Hematopoietic multipotent progenitor cell treated with erythropoietin and hydrocortisone succinate and interleukin-3 and kit ligand, for 6 days (in vitro differentiated cells): ENCODE measurements at places on chromosomes 2 and 18.

- no peak for DNase-seq
These were observed 173.9 kb upstream of the PID1 start for GRCh38 chr2:229445019-229445418.

GRCh38 chr2:191625016-191625415 is 52.9 kb upstream of the NABP1 start:
- DNase-seq = peak; percentile 54

- DNase-seq = no peak
These were observed 82.6 kb upstream of the CYP1B1 start for GRCh38 chr2:38158378-38159118.

- DNase-seq = no peak
These were observed 13.2 kb downstream of the MFSD2B start for GRCh38 chr2:24022975-24023575.

GRCh38 chr18:26034850-26035497 is 55.4 kb downstream of the SS18 start:
- DNase-seq = no peak

DNA sequence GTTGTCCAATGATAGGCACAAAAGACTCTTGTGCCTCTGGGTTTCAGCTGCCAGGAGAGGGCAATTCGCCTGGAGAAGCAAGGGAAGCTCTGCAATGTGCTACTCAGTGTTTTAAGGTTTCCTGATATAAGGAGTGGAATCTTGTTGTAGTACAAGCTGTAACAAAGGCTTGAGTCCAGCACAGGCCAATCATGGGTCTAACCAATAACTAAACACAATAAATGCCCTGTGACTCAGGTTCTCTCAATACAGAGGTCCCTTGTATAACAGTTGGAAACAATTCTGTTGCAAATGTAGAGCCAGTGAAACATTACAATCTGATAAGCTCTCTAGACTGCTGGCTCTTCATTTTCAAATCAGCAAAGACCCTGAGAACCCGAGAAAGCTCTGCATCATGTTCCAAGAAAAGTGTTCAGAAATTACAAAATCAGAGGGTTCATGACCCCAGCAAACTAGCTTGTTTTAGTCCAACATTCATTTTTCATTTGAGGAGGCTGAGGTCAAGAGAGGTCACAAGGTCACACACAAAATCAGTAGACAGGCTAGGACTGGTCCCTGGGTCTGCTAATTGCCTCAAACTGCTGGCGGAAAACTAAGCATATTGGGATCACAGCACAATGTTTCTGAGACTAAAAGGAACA is 59.0 kb upstream of the DNMT3A start:
- no peak for DNase-seq

DNA sequence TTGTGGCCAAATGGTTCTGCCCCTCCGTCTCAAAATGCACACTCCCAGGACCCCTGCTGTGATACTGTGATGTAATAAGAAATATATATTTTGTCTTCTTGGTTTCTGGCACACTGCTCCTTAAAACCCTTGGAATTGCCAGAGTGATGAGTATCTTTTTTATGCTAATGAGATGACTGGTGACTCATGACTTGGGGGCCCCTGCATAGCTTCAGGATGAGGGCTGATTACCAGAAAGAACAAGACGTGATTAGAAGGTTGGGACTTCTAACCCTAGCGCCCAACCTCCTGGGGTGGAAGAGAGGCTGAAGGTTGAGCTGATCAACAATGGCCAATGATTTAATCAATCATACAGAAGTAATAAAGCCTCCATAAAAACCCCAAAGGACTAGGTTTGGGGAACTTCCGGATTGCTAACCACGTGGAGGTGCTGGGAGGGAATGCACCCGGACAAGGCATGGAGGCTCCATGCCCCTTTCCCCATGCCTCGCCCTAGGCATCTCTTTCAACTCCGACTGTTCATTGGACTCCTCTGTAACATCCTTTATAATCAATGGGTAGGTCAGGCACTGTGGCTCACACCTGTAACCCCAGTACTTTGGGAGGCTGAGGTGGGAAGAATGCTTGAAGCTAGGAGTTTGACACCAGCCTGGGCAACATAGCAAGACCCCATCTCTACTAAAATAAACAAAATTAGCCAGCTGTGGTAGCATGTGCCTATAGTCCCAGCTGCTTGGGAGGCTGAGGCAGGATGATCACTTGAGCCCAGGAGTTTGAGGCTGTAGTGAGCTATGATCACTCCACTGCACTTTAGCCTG is 89.1 kb downstream of the HS1BP3 start:
- DNase-seq = no peak

DNA sequence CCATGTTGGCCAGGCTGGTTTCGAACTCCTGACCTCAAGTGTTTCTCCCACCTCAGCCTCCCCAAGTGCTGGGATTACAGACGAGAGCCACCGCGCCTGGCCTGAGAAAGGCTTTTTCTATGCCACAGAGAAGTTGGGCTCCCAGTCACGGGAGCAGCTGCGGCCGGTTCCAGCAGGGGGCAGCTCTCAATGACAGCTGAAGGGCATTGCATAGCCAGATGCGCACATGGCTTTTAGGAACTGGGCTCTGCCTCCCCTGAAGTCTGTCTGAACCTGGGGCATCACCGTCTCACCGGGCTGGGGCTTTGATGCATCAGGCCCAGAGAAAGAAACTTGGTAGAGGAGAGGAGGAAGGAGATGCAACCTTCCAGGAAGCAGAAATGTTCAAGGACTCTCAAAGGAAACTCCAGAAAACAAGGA is 84.2 kb upstream of the LAPTM4A start:
- peak; percentile 79 for DNase-seq

DNA sequence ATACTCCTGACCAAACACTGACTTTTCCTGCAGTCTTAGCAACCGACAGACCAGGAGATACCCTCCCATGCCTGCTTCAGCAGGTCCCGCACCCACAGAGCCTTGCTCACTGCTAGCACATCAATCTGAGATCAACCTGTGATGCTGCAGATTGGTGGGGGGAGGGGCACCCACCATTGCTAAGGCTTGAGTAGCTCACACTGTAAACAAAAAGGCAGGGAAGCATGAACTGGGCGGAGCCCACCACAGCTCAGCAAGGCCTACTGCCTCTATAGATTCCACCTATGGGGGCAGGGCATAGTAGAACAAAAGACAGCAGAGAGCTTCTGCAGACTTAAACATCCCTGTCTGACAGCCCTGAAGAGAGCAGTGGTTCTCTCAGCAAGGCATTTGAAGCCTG is 109.7 kb downstream of the SP100 start:
- no peak for DNase-seq

DNA sequence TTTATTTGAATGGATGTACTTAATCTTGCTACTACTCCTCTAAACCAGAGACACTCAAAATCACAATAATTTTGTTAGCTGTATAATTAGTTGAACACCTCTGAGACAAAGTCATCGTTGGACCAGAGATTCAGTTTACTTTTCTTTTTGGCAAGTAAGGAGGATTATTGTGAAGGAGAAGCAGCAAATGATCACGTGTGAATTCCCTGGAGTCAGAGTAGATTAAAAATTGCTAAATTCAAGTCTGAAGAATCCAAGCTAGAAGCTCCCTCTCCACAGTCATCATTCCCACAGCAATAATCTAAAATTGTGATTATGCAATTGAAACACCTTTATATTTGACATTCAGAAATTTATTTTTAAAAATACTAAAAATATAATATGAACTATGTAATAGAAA is 484.4 kb downstream of the CMPK2 start:
- no peak for DNase-seq

- peak; percentile 26 for DNase-seq
These were observed 3.4 kb downstream of the SERPINB2 start for GRCh38 chr18:63890950-63891304.

GRCh38 chr18:69491576-69491975 is 90.9 kb downstream of the DOK6 start:
- DNase-seq = no peak

DNA sequence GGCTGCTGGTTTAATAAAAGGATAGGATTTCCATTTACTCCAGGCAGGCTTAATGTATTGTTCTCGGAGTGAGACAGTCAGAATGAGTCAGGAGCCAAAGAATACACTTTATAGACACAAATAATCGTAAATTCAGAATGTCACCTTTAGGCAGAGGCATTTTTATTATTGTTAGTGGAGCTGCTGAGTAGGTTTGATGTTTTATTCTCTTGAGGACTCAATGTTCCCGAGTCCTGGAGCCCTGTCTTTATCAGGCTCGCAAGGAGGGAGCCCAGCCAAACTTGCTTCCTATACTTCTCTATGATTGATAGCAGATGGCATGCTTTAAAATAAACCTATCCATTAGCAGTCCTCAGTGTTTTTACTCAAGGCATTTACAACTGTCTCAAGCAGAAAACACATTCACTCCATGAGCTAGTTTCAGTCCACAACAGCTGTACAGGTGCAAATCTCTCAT is 492.3 kb upstream of the ZEB2 start:
- no peak for DNase-seq

DNA sequence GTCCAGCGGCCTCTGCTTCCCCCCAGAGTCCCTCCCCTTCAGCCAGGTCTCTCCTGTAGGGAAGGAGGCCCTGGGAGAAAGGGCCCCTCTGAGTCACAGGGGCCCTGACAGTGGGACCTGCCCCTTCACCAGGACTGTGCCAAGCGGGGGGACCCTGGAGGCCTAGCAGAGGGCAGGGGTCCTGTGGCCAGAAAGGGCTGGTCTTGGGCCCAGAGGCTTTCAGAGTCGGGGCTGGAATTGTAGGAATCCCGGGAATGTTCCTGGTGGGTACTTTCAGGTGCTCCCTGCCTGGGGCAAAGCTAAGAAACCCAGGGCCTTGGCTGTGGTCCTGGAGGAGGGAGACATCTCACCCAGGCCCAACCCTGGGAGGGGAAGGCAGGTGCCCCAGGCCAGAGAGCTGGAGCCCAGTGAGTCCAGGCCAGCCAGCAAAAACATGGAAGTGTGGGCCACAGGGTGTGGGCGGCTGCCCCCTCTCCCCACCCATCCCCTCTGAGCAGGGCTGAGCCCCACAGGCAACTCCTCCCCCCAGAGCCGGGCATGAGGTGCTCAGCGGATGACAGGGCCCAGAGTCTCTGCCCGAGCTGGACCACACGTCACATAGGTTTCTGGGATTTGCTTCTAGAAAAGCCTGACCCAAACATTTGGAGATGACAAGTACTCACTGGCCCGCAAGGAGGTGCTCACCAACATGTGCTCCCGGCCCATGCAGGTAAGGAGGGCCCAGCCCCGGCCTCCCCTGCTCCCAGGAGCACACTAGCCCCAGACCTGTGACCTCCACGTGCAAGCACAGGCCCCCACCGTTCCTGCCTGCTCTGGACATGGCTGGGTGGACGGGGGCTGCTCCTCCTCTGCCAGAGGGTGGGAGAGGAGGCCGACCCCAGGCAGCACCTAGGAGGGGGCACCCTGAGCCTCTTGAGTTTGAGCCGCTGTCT is 48.2 kb upstream of the ALPP start:
- DNase-seq = no peak

DNA sequence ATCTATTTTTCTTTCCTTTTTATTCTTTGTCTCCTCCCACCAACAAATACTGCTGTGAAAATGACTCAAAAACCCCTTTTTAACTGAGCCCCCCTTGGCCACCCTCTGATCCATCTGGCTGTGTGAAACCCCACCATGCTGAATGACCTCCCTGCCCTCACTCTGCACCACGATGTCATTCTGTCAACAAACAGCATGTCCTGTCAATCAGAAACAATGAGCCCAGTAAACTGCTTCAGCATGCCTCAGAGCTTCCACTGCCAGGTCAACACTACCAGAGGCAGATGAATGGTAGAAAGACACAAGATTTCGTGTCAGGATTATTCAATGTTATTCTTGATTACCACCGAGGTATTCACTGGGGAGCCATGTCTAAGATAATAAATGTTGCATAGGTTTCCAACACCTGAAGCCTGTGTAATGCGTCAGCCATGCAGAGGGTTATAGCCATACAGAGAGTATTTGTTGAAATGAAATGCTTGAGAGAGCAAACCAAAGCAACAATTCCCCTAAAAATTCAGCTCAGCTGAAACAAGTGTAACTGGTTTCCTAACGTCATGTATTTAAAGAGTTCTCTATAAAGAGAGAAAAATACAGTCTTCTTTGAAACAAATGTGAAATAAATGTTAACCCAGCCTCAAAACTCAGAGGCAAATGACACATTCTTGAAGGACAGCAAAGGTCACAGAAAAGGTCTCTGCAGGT is 76.7 kb downstream of the LRP2 start:
- DNase-seq = no peak

DNA sequence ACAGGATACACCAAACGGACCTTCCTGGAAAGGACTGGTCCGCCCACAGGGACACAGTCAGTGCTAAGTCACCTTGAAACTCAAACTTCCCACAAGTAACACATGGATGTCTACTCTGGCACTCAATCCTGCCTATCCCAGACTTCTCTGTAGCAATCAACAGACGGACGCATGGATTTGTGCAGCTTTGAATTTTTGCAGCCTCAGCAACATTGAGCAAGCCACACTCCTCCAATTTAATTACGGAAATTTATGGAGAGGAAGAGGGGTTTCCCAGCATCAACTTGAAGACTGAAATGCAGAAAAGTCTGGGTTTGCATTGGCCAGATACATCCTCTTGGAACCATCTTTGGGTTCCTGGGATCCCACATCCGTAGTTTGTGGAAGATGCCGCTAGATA is 26.2 kb downstream of the DNER start:
- no peak for DNase-seq

- DNase-seq = no peak
These were observed 649.9 kb upstream of the RAB6C start for GRCh38 chr2:129329574-129329973.

DNA sequence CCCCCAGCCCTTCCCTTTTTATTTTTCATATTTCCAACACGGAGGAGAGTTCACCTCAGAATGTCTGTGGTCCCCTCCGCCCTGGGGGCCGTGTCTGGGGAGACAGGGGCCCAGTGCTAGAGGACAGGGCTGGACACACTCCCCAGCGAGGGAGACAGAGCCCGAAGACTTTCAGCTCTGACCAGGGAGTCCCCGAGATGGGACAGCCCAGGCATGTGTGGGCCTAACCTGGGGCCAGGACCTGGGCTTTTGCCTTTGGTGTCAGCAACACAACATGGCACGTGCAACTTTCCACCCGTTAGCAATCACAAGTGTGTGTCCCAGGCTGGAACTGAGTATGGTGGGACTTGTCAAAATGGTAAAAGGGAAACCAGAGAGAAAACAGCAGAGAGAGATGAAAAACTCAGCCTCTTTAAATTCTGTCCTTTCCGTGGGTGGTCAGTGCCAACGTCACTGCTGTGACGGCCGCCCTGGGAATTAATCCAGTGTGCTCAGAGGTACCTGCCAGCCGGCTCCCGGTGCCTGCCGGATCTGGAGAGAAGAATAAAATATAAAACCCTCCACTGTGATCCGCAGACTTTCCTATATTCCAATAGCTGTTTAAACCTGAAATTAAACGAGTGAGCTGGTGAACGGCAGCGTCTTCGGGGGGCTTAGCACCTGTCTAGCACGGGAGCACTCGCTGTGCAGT is 245.8 kb downstream of the EIPR1 start:
- no peak for DNase-seq

- peak; percentile 70 for DNase-seq
These were observed 635 bp upstream of the ADRA2B start for GRCh38 chr2:96116879-96117533.

GRCh38 chr18:26407736-26408601 is 140.4 kb downstream of the KCTD1 start:
- no peak for DNase-seq

GRCh38 chr2:237888389-237888788 is 29.0 kb downstream of the RAMP1 start:
- no peak for DNase-seq

- no peak for DNase-seq
These were observed 97.1 kb upstream of the LTBP1 start for GRCh38 chr2:32849456-32850194.

GRCh38 chr2:242056026-242056425 is 186.5 kb downstream of the RTP5 start:
- DNase-seq = no peak
